ENCODE measurements at places on chromosomes 4 and X.

GRCh38 chr4:186149872-186150271 is 41.5 kb upstream of the CYP4V2 start:
- no peak for DNase-seq

- no peak for DNase-seq
Observed at GRCh38 chr4:38275331-38276100, 315.3 kb downstream of the PTTG2 start.

DNA sequence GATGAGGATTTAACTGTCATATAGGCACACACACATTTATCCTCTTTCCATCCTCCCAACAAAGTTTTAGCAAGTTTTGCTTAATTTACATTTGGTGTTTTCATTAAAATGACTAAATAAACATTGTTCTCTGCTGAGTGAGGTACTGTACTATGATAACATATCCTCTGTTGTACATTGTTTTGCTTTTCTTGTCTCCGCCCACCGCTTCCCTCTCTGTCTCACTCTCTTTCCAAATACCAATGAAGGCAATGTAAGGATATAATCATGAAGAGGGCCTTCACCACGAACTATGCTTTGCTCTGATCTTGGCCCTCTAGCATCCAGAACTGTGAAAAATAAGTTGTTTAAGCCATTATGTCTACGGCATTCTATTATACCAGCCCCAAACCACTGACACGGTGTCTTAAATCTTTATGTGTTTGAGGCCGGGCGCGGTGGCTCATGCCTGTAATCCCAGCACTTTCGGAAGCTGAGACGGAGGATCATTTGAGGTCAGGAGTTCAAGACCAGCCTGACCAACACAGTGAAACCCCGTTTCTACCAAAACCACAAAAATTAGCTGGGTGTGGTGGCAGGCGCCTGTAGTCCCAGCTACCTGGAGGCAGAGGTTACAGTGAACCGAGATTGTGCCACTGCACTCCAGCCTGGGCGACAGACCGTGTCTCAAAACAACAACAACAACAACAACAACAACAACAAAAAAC is 65.3 kb downstream of the HPRT1 start:
- no peak for DNase-seq

DNA sequence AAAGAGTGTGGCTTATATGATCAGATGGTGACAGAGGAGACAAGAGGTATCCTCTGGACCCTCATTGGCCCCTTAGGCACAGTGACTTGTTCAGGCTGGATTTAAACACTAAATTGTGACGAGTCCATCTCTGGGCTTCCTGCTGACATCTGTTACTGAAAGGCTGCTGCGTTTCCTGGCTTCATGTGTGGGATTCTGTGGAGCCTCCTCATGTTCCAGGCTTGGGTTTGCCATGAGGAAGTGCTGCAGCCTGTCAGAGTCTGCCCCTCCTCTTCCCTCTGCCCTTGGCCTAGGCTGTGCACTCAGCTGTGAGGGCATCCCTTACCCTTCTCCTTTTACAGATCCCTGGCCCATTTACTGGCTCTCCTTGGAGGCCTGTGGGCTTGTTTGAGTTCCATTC is 159.1 kb upstream of the TTC29 start:
- no peak for DNase-seq

DNA sequence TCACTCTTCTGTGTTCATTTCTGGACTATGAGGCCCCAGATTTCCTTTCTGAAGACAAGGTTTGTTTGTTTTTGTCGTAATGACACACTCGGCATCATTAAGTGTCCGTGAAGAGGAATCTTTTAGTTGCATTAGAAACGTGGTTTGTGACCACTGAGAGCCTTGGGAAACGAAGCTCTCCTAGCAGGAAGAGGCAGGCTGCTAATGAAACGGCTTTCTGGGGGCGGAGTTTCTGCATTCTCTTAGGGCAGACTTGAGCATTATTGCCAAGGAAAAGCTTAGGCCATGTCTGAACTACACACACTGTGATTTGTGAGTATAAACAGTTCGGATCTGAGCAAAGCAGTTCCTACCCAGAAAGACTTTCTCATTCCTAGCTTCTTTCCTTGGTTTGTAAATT is 64.0 kb downstream of the SOX3 start:
- no peak for DNase-seq

GRCh38 chrX:50768801-50769200 is 45.2 kb downstream of the SHROOM4 start:
- no peak for DNase-seq

DNA sequence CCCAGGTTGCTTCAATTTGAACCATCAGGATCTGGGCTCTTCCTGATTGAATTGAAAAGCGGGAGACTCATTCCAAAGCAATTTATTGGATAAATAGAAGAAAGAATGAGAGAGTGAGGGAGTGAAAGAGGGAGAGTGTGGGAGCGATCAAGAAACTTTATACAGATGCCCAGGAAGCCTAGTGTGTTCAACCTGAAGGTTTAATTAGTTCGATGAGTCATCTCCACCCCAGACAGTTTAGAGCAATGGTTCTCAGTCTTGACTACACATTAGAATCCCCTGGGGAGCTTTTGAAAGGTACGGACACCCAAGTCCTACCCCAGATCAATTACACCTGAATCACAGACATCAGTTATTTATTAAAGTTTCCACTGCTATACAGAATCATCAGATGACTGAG is 61.5 kb downstream of the GEMIN8 start:
- no peak for DNase-seq

GRCh38 chr4:185110375-185110823 is 32.7 kb upstream of the SLC25A4 start:
- DNase-seq, result no peak

GRCh38 chr4:73252001-73252400 is 6.6 kb downstream of the ANKRD17 start:
- DNase-seq, result no peak

DNA sequence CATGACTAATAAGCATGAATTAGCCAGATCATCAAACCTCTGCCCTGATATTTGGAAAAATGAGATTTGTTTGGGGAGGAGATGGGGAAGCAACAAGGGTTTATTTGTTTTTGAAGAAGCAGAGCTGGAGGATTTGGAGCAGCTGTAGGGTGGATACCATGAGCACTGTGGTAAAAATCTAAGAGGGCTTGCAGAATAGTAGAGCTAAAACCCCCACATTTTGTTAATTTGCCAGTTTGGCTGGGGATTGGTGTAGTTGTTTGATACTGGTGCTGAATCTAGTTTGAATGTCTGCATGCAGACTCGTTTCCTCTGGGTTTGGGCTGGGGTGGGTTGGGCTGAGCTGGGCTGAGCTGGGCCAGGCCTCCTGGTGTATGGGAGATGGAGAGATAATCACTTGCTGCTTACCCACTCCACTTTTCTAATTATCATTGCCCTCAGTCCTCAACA is 43.7 kb downstream of the SMAD1 start:
- DNase-seq, result no peak

Measured in GM04504 (cell line).